ENCODE measurements at places on chromosomes 12 and 14. TPM values are rescaled to one million over a fixed set of nuclear protein-coding genes. Genes with fewer than 3 reads are reported as not detected.

CTDSP2 gene
- 167 TPM for total RNA-seq

ASPG gene
- 0.71 TPM for total RNA-seq

HOXC12 gene
- total RNA-seq = not detected

LIMA1 gene
- total RNA-seq = 25.5 TPM

DNA sequence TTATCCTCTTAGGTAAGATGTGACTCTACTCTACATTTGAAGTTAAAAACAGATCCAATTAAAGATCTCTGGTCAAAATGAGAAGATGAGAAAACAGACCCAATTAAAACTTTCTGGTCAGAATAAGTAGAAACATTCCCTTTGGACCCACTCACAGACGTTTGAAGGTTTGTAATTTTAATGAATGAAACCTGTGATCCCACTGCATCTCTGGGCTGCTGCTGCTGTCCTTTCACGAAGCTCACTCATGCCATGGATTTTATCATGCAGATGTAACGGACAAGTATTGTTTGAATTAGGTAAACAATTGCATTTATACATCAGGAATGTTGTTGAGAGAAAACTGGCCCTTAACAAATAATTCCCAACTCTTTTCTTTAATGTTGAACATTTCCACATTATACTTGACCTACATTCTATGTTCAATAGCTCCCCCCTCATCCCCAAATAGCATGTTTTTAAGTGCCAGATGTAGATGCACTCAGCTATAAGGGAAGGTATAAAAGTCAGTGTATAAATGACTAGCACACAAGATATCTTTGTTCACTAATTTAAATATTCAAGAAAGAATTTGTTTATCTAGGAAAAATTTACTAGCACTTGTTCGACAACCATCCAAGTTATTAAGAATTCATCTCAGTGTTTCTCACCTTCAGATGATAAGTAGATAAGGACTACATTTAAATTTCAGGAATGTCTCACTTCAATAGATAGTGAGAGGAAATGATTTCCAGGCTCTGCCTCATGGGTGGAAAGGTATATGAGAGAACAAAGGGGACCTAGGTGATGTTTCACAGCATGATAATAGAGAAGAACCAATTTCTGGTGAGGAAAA lies 202.3 kb upstream of the LMNTD1 start:
- no peak for DNase-seq
- H3K36me3 ChIP-seq = no peaks in the 10 kb centered on the region
- no peak overlapping the region for H3K27ac ChIP-seq
- H3K4me3 ChIP-seq = peak overlapping the region; percentile 12
- no peaks in the 10 kb centered on the region for H3K27me3 ChIP-seq
- H3K4me1 ChIP-seq = peaks cover 12% of the 10 kb centered on the region

GRCh38 chr14:34164162-34164864 lies 213.4 kb upstream of the EGLN3 start:
- H3K4me1 ChIP-seq = no peaks in the 10 kb centered on the region
- DNase-seq = no peak
- H3K27me3 ChIP-seq = no peaks in the 10 kb centered on the region

DNA sequence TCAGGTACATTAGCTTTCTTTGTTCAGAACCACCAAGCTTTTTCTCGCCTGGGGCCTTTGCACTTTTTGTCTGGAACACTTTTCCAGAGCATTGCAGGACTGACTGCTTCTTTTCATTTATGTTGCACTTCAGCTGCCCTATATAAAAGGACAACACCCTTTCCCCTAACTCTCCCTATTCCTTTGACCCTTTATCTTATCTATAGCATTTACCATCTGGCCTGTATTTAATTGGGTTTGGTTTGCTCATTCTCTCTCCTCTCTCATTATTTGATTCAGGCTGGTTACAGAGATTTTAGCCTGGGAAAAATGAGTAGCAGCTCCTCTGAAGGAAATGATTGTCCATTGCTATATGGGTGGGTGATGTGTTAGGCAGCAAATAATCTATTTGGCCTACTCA lies 165.4 kb downstream of the KICS2 start:
- H3K4me3 ChIP-seq = no peak overlapping the region
- H3K36me3 ChIP-seq = no peaks in the 10 kb centered on the region
- no peaks in the 10 kb centered on the region for H3K27me3 ChIP-seq
- no peak overlapping the region for H3K27ac ChIP-seq

- no peaks in the 10 kb centered on the region for H3K4me1 ChIP-seq
- no peaks in the 10 kb centered on the region for H3K27me3 ChIP-seq
- no peak overlapping the region for H3K4me3 ChIP-seq
- H3K36me3 ChIP-seq = peaks cover 14% of the 10 kb centered on the region
Observed at GRCh38 chr12:106980944-106981343, 6.0 kb downstream of the MTERF2 start.

GRCh38 chr12:97275728-97276590 lies 186.6 kb upstream of the RMST start:
- peaks cover 19% of the 10 kb centered on the region for H3K4me1 ChIP-seq
- H3K4me3 ChIP-seq = no peak overlapping the region
- DNase-seq = peak; percentile 84
- H3K27ac ChIP-seq = peak overlapping the region; percentile 99

DNA sequence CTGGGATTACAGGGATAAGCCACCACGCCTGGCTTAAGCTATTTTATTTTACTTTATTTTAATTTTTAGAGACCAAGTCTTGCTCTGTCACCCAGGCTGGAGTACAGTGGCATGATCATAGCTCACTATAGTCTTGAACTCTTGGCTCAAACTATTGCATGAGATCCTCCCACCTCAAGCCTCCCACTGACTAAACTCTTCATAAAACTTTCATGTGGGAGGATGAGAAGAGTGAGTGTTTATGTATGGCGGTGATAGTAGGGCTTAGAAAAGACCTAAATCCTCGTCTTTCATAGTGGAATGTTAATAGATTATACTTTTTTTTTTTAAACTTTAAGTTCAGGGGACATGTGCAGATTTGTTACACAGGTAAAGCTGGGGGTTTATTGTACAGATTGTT lies 23.5 kb upstream of the PPP4R3A start:
- H3K27ac ChIP-seq = no peak overlapping the region
- no peak for DNase-seq
- no peaks in the 10 kb centered on the region for H3K4me1 ChIP-seq
- no peaks in the 10 kb centered on the region for H3K27me3 ChIP-seq
- H3K36me3 ChIP-seq = no peaks in the 10 kb centered on the region
